Dermis microvascular lymphatic vessel endothelial cell (primary cell): ENCODE measurements at places on chromosomes 5 and 9. TPM values are rescaled to one million over a fixed set of nuclear protein-coding genes. Genes with fewer than 3 reads are reported as not detected.

DNA sequence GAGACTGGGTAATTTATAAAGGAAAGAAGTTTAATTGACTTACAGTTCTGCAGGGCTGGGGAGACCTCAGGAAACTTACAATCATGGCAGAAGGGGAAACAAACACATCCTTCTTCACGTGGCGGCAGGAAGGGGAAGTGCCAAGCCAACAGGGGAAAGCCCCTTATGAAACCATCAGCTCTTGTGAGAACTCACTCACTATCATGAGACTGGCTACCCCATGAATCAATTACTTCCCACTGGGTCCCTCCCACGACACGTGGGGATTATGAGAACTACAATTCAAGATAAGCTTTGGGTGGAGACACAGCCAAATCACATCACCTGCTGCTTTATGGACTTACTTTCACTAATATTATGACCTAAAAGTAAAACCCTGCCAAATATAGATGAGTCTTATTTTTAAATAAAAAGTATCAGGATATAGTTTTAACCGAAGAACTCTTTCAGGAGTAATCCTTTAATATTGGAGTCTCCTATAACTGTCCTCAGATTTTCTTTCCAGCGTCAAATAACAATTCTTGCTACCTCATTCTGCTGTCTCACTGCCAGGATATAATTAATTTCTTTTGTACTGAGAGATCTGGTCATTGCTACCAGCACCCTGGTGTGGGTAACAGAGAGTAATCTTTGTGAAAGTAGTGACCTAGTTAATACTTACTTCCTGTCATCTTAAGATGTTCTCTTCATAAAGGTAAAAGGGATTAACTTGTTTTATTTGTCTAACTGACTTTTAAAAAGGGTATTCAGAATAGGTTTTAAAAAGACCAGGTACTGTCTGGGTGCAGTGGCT is 68.6 kb downstream of the NLN start:
- DNase-seq = no peak

DNA sequence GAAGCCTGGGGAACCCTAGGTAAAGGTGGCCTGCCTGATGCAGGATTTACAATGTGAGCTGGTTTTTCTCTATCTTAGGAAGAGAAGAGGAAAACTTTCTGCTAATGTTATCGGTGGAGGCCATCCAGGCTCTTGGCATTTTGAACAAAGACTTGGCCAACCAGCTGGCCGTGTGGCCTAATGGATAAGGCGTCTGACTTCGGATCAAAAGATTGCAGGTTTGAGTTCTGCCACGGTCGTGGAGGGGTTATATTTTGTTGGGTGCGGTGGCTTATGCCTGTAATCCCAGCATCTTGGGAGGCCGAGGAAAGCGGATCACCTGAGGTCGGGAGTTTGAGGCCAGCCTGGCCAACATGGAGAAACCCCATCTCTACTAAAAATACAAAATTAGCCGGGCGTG is 9.6 kb downstream of the C9orf152 start:
- no peak for DNase-seq

GRCh38 chr9:123246534-123246933 is 21.9 kb downstream of the STRBP start:
- DNase-seq = peak; percentile 40

DNA sequence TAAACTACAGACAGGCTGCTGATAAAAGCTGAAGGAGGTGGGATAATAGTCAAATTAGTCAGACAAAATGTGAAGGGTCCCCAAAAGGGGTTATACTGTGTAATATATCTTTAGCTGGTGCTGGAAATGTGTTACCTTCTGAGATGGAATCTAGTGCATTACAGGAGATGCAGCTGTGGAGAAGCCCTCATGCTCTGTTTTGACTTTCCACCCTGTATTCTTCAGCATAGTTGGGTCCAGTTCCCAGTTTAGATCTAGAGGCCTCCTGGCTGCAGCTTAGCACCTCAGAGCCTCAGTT is 122.6 kb downstream of the PAPPA start:
- DNase-seq = no peak

Gene GABRA1
- total RNA-seq = not detected in 2 replicates

DNA sequence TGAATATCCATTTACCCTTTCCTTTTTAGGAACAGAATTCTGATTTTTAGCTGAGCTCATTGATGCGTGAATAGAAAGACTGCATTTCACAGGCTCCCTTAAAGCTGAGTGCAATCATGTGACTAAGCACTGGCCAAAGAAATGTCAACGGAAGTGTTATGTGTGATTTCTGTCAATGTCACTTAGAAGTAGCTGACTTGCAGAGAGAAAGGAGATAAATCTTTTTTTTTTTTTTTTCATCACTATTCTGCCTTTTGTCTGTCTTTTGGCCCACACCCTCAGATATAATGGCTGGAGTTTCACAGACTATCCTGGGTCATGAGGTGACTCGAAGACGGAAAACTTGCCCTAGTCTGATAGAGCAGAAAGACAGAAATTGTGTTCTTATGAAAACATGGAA is 39.3 kb upstream of the SLC27A6 start:
- no peak for DNase-seq

DNA sequence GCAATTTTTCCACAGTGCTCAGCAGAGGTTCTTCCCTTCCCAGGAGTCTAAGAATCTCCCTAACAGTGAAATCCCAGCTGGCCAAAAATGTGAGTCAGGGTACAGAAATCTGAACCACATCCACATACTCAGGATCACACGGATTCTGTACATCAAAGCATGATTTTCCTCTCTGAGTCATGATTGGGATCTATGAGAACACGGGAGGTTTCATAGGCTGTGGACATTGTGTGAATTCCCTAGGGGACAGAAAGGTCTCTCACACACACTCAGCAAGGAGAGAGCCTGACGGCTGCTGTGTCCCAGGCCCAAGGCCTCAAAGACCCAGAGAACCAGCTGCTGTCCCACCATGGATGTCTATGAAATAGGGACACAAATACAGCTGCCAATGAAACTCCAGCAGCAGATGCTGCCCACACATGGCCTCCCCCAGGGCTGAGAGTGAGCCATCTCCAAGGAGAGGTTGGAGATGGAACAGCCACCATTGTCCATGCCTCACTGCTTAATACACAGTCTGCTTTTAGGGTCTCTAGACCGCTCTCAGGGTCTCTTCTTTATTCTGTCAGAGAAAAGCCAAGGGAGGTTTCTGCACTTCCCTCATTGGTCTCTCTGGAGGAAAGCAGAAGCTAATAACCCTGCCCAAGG is 102.7 kb downstream of the ADAMTS12 start:
- peak; percentile 1 for DNase-seq

DNA sequence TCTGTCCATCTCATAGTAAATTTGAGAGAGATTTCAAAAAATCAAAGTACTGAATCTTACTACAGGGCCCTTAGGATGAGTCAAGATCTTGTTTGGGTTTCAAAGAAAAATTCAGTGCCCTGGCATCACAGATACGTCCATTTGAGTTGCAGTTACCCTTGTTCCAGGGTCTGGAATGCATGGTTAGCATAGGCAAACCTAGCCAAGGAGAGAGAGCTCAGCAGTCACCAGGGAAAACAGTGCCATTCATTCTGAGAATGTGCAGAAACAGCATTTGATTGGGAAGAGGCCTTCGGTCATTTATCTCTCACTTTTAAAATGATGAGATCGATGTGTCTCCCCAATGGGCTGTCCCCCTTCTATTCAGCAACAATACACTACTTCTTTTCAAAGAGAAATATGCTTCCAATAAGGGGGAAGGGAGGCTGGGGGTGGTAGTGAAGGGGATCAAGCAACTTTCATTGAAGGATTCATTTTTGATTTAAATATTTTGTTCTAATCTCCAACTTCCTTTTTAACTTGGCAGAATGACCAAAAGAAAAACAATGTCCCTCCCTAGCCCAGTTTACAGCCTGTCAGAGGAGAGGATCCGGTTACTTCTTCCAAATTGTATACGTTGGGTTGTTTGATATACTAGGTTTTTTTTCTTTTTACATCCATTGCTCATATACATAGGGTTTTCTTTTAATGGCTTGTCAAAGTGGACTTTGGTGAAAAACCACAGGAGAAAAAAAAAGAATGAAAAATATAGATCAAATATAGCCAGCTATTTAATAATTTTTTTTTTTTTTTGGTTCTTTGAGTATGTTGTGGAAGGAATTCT is 491.1 kb downstream of the CCDC171 start:
- DNase-seq = no peak

DNA sequence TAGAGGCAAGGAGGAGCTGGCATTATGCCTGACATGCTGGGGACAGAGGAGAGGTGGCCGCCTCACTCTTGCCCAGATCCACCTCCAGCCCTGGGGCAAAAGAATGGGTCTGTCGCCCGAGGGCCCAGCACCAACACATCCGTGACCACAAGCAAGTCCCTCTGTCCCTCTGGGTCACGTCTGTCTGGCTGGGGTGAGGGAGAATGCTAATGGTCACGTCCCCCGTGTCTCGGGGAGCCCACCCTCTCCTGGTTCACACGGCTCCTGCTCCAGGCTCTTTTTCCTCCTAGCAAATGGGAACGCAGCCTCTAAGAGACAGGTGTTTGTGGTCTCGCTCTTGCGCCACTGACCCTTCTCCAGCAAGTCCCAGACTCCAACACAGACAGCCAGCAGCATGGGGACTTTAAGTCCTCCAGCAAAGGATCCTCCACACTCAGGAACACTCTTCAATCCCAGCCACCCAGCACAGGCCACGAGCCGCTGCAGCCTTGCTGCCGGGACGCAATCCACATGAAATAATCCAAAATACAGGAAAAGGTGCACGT is 4.1 kb downstream of the ENG start:
- DNase-seq = no peak

Gene STING1
- total RNA-seq = 34.8 and 54.0 TPM in 2 replicates

GRCh38 chr5:124825250-124825982 is 79.0 kb upstream of the ZNF608 start:
- no peak for DNase-seq

DNA sequence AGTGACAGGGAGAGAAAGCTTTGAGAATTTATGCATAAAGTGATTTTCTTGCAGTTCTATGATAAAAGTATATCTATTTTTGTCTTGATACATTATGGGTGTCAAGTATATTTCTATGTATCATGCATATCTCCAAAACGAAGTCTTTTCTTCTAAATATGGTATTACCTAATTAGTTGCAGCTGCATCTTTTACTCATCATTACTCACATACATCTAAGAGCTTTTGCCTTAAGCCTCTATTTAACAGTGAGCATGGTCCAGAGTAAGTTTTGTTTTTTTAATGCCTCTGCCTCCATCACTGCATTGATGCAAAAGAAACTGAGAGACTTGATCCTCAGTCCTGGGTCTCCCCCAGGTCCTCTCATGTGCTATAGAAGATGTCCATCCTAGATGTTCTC is 40.0 kb upstream of the SMC5 start:
- no peak for DNase-seq

DNA sequence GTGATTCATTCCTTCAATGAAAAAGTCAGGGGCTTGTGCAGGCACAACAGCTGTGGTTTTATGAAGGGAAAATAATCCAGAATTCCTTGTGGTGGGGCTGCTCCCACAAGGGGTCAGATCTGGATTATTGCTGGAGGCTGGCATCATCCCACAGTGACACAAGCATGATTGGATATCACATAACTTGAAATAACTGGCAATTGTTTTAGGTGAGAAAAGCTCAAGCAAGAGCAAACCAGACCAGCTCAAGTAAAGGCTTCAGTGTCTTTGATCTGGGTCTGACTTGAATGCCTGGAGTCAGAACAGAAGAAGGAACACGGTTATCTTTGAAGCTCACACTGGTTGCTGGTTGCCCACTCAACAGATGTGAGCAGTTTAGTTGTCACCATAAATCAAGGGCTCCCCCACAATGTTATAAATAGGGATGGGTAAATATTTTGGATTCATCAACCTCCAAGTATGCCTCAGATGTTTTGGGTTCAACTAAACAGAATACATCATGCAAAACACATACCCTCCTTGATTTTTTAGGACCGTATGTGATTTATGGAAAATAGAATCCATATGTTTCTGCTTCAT is 3.1 kb upstream of the ZNF474 start:
- DNase-seq = no peak

DNA sequence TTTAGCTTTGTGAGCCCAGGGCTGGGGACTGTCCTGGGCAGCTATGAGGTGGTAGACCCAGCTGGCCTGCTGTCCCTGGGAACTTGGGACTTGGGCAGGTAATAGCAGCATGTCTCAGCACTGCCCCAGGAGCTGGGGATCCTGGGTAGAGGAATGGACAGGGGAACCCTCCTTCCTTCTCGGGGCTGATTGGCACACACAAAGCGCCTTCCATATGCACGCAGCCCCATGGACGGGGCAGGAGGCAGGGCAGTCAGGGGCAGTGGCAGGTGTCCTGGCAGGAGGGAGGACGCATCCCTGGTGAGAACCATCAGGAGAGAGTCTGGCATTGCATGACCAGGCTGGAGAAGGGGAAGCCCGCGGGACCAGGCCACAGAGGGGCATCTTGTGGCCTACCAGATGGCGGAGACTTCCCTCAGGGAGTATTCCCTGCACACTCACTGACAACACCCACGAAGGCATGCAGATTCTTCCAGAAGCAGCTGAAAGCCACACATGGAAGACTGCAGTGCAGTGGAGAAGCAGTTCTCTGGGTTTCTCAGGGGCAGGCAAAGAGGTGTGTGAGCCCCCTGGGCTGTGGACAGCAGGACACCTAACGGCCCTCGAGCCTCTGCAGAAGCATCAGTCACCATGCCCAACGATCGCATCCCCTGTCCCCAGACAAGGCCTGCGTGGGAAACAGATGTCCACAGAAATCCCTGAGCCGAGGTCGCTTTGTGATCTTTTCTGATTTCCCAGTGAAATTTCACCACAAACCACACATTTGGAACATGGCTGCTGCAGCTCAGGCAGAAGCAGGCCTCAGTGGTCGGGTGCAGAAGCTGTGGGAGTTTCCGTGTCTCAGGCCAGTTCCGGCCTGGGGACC is 7.0 kb upstream of the NKD2 start:
- no peak for DNase-seq

DNA sequence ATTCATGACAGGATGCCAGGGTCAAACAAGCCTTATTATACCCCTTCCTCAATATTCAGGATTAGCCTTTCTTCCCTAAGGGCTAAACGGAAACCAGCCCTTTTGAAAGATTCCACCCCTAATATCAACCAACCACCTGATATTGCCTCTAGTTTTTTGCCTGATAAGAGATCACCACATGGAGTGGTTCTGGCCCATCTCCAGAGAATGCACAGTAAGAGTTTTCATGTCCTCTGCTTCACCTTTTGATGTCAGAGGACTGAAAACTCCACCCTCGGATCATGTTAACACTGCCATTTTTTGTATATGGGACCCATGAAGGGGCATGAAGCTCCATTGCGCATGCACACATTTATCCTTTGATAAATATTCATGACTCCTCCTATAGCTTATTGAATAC is 5.8 kb upstream of the LNPEP start:
- DNase-seq = no peak

Gene CDK7
- total RNA-seq = 24.9 and 37.9 TPM in 2 replicates

Gene IRX1
- total RNA-seq = not detected in 2 replicates

Gene THBS4
- total RNA-seq = 1.2 and 2.9 TPM in 2 replicates

Gene C8G
- 0.51 and 0.77 TPM in 2 replicates for total RNA-seq

- DNase-seq = no peak
Observed at GRCh38 chr5:155872629-155873220, 454.2 kb upstream of the SGCD start.
